Kidney tubule cell (primary cell): ENCODE measurements at places on chromosomes 7 and 10.
A peak's percentile ranks its signal among the peaks of the same experiment; 100 is the strongest.

GRCh38 chr7:2108071-2108455 is 124.7 kb downstream of the MAD1L1 start:
- DNase-seq, result no peak

GRCh38 chr10:60441515-60441914 is 51.8 kb upstream of the ANK3 start:
- DNase-seq, result no peak

DNA sequence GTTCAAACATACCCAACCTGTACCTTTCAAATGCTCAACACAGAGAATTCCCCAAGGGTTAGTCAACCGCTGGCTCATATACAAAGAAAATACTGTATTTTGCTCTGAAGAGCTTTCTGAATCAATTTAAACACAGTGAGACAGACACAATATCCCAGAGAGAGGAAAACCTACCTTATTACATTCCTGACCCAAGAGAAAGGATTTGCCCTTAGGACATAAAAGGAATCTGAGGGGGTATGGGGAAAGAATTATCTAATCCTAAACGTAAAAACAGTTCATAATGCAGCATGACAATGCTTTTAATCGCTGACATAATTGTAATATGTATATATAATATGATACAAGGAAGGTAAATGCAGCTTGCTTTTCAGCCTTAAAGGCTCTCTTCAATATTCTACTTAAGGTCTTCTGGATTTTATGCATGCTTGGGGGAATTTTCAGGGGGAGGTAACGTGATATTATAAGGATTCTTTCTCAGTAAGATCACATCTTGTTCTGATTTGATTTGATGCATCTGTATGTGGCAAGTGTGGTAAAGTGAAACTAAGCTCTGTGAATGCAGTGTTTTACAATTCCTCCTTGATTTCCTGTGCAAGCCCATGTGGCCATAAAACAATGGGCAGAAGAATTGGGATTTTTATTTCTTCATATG is 240.5 kb downstream of the GLI3 start:
- peak; percentile 18 for DNase-seq

DNA sequence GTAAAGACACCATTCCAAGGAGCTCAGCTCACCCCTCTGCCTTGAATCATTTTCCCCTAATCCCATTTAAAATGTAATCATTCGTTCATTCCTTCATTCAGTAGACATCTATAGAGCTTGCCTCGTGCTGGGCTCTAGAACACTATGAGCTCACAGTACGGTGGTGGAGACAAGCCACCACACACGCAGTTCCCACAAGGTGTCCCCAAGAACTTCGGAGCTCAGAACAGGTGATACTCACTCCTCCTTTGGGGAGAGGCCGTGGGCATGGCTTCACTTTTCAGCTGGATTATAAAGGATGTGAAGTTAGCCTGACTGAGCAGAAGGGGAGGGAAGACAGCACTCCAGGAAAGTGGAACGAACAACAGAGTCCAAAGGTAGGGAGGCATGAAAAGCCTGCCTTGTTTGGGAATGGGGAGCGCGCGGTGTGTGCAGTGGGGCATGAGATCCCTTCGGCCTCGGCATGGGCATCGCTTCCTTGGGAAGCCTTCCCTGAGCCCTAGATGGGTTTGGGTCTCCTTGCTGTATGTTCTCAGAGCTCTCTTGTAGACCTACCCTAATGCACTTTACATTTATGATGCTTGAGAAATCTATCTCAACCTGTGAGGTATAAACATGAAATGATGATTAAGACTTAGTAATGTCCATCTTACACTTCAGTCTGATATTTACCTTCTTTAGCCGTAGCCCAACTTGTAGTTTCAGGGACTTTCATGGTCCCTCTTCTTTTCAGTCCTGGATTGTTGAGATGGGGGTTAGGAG is 809 bp upstream of the OGA start:
- no peak for DNase-seq

DNA sequence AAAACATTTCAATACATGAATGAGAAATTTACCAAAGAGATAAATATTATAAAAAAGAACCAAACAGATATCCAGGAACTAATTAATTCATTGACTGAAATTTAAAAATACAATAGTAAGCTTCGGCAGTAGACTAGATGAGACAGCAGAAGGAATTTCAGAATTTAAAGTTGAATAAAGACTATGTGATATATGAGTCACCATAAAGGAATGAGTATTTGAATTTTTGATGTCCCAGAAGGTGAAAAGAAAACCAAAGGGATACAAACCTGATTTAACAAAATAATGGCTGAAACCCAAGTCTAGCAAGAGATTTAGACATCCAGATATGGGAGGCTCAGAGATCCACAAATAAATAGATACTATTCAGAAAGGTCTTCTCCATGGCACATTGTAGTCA is 623.9 kb upstream of the FOXK1 start:
- peak; percentile 22 for DNase-seq

GRCh38 chr10:18145652-18146051 is 5.4 kb downstream of the CACNB2 start:
- DNase-seq, result no peak

DNA sequence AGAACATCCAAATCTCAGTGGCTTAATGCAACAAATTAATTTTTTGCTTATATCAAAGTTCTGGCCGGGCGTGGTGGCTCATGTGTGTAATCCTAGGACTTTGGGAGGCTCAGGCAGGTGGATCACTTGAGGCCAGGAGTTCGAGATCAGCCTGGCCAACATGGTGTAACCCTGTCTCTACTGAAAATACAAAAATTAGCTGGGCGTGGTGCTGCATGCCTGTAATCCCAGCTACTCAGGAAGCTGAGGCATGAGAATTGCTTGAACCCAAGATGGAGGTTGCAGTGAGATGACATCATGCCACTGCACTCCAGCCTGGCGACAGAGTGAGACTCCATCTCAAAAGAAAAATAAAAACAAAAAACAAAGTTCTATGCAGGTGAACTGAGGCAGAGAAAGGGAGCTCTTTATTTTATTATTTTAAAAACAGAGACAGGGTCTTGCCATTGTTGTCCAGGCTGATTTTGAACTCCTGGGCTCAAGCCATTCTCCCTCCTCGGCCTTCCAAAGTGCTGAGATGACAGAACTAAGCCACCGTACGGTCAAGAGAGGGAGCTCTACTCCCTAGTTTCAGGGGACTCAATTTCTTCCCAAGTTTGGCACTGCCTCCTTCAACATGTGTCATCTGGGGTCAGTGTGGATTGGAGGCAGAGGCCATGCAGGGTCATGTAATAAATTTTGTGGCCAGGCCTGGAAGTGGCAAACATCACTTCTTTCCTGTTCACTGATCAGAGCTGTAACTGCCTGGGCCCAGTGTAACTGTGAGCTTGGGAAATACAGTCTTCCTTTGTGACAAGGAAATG is 2.4 kb downstream of the ADCK2 start:
- peak; percentile 83 for DNase-seq

DNA sequence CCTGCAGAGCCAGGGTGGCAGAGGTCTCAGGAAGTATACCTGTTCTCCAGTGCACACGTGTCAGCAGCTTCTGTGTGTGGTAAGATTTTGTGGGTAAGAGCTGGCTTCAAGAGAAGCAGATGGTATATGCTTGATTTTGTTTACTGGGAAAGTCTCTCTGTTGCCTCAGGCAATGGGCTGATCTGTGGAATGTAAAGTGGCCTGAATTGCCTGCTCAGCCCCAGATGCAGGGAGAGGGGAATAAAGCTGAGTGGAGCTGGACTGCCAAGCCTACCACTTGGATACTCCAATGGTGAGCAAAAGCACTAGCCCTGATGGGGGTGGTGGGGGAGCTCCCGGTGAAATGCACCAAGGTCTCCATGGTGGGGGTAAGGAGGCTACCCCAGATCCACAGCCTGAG is 156.1 kb downstream of the WDR11 start:
- no peak for DNase-seq

- peak; percentile 89 for DNase-seq
Measured at GRCh38 chr10:31134311-31134952, 102.8 kb upstream of the ZNF438 start.

DNA sequence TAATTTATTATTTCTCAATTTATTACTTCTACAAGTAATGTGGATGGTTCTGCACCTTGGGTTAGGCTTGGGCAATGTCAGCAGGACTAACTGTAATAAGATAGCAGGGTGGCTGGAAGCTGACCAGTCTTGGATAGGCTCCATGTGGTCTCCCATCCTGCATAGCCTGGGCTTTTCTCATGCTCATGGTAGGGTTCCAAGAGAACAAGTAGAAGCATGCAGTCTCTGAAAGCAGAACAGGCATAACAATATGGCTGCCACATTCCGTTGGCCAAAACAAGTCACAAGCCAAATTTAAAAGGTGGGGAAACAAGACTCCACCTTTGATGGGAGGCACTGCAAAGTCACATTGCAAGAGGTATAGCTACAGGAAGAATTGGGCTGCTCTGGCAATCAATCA is 98.6 kb upstream of the MDFIC start:
- DNase-seq, result no peak

DNA sequence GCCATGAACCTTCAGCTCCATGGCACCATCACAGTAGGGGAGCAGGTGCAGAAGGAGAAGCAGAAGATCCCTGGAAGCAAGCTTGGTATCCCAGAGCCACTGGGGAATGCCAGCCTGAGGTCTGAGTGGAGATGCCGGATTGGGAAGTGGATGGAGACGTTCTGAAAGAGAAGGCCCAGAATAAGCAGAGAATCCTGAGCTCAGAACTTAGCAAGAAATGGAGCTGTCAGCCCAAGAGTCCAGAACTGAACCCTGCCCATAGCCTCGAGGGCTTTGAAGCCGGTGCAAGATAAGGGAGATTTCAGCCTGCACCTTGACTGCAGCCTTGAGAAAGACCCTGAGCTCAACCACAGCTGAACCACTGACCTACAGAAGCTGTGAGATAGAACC is 13.9 kb upstream of the GDF10 start:
- no peak for DNase-seq

DNA sequence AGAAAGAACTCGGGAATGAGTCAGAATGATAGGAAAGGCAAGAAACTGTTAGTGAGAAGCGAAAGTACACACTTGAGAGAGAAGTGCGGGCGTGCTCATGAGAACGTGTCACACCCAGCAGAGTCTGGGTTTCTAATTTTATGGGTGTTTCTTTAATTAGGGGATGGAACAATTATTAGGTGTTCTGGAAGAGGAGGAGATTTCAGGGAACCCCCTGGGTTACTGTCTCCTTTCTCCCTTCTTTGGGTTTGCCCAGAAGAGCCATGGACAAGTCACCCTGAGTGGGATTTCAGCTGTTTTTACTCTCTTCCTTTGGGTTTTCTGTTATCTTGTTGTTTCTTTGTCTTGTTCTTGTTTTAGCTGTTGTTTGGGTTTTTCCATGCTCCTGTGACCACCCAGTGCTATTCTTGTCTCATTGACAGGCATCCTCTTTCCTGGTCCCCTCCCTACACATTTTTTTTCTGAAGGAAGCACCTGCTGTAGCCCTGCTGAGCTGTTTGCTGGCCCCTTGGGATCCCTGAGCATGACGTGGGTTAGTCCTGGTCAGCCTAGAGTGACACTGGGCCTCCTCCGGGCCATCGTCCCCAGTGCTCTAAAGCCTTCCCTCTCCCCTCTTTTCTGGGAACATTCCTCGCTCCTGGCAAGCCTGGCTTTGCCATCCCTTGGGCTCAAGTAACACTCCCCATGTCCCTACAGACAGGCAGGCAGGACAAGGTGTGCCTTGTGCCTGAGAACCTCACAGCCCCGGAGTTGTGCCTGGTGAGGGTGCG is 3.5 kb downstream of the SH2D4B start:
- DNase-seq, result no peak

DNA sequence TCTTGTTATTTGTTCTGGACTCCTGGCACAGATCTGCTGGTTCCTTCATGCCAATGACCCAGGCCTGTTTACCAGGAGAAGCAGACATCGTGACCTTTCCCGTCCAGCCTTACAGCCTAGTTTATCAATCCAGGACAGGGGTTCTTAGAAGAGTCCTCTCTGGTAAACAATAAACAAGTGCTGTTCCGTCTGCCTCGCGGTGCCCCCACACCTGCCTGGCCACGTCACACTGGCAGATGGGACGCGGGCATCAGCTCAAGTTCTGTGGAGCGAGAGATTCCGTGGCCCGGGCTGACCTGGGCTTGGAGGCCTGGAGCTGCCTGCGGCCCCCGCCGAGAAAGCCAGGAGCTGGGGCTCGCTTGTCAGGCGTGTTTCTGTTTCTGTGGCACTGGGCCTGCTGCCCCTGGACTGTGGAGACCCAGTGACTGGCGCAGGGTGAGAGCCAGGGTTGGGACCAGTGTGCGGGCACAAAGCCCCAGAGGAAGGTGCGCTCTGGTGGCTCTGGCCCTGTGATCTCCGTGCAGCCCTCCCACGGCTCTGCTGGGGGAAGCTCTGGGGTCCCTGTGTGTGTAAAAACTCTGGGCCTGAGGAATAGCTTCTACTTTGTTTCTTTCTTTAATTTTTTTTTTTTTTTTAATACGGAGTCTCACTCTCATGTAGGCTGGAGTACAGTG is 28.4 kb upstream of the PFKFB3 start:
- no peak for DNase-seq

- DNase-seq, result peak; percentile 81
Measured at GRCh38 chr7:28686418-28686800, 271.7 kb downstream of the TRIL start.

GRCh38 chr7:46143949-46144917 is 223.2 kb upstream of the IGFBP3 start:
- DNase-seq, result no peak

DNA sequence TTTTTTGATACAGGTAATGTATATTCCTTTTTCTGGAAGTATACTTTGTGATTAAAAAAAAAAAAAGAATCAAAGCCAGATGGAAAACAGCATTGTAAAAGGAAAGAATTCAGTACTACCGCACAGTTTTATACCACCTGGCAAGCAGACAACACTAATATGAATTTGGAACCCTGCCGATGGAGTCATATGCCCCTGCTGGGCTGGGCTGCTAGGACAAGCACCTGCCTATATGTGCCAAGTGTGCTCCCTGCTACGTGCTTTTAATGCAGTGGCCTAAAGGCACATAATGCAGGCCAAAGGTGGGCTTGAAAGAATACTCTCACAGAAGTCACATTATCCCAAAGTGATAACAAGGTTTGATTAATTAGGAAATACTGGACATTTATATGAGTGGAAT is 29.8 kb upstream of the WAC start:
- peak; percentile 41 for DNase-seq

DNA sequence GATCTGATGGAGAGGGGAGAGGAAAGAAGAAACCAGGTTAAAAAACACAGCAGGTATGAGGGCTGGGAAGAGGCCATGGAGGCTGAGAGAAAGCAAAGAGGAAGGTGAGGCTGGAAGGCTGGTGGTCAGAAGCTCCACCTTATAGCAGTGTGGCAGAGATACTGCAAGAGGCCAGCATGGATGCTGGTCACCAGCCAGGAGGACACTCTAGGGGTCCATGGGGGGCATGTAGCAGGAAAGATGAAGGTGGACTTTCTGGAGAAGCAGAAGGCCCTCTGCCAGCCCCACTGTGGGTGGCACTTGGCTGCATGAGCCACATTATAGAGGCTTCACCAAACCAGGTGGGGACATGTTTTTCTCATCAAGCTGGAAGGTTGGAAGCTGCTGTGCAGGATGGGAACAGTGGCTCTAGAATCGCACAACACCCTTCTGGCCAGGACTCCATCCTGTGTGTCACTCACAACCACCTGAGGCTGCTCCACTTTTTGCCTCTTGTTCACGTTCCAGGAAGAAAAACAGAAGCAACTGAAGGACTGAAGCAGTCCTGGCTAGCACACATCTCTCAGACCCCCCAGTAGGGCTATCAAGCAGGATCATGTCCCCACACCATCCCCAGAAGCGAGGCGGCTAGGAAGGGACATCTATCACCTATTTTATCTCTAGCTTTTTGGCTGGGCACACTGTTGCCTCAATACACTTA is 587.5 kb upstream of the MGMT start:
- no peak for DNase-seq

GRCh38 chr7:42014625-42015618 is 222.1 kb downstream of the GLI3 start:
- DNase-seq, result peak; percentile 48
